ENCODE measurements at places on chromosomes 16 and 17.

- peak; percentile 56 for DNase-seq
Observed at GRCh38 chr17:43431714-43432523, 33.1 kb downstream of the ARL4D start.

- DNase-seq: no peak
Observed at GRCh38 chr17:47603830-47604597, 45.7 kb upstream of the KPNB1 start.

DNA sequence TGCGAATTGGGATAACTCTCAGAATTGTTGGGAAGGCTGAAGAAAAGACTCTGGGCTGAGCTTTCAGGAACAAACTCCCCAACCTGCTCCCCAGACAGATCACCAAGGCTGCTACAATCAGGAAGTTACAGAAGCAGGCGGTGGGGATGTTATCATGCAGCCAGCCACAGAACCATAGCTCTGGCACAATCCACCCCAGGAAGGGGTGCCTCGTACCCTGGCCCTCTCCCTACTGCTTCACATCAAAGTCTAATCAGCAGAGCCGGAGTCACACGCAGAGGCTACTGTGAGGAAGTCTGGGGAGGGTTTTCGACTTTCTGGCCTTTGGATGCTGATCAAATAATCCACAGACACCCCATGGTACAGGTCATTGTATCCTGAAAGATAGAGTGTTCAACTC lies 86.8 kb downstream of the NTN1 start:
- no peak for DNase-seq

- no peak for DNase-seq
Observed at GRCh38 chr17:238071-238963, 56.9 kb upstream of the DOC2B start.

DNA sequence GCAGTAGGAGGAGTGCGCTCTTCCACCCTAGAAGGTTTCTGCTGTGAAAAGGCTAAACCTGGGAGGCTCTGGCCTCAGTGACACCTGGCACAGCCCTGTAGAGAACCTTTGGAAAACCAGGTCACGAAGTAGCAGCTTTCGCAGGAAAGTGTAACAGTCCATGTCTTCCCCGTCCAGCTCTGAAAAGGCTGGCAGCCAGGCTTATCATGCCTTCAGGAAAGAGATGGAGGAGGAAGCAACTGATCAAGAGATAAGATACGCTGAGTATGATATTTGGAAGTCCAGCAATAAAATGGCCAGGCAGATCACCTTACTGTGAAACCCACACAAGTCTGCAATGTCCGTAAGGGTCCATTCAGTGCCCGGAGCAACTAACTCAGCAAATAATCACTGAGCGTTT lies 22.3 kb downstream of the TUBD1 start:
- no peak for DNase-seq

- DNase-seq: peak; percentile 55
Observed at GRCh38 chr16:12341423-12341822, 364.9 kb downstream of the SNX29 start.

GRCh38 chr16:81807767-81808358 lies 28.8 kb downstream of the PLCG2 start:
- DNase-seq: no peak

DNA sequence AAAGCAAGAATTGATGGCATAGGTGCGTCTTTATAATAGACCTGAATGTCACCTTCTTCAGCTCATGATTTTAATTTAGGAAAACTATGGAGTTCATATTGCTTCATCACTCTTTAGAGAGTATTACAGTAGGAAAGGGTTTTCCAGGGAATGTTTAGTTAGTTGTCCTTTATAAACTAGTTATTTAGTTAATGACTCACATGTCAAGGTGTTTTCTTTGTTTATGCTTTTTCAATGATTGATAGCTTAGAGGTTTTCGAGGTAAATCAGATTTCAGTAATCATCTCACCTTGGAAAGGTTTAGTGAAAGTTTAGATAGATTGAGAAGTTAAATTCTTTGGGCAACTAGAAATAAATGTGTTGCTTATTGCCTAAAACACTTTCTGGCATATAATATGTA lies 9.8 kb downstream of the WSB1 start:
- no peak for DNase-seq

GRCh38 chr17:45960311-45960710 lies 38.7 kb upstream of the STH start:
- no peak for DNase-seq

- DNase-seq: no peak
Observed at GRCh38 chr17:78132767-78133178, 2.2 kb downstream of the TMC8 start.

DNA sequence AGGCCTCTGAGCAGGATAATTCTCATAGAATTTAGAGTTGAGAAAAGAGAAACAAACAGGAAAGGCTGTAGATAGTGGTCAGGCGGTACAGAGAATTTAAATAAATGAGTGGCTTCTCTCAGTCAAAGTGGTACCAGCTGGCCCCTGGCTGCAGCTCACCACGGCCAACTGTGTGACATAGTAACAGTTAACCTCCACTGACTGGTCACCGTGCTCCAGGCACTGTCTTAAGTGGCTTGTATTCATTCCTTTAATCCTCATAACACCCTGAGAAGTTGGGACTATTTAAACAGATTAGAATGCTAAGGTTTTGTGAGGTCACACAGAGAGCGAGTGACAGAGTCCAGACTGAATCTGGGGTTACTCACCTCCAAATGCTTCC lies 108.9 kb downstream of the GNAO1 start:
- DNase-seq: no peak

DNA sequence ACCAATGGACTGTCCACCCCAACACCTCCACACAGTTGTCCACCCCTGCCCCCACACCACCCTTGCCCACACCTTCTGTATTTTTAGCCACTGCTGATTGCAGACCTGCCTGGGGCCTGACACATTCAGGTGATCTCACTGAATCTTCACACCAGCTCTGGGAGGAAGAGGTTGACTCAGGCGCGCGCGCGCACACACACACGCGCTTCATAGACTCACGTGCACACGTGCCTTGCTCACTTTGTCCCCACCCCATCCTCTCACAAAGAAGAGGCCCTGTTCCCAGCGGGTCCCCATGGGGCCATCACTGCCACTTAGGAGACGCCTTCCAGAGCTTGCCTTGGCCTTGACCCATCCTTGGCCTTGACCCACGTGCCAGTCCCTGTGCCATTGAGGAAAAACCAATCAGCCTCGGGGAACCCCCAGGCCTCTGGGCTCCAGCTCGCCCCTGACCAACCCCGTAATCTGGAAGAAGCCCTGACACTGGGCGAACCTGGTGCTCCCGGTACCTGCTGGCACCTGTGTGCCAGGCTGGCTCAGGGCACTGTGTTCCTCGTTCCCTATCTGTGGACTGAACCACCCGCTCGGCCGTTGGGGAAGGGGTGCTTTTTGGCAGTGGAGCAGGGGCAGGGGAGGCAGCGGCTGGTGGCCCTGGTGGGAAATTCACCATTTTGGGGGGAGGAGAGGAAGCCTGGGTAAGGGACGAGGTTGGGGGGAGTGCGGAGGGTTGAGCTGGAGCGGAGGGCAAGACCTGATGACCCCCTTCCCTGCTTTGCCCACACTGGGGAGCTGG lies 3.2 kb downstream of the NLGN2 start:
- DNase-seq: no peak

DNA sequence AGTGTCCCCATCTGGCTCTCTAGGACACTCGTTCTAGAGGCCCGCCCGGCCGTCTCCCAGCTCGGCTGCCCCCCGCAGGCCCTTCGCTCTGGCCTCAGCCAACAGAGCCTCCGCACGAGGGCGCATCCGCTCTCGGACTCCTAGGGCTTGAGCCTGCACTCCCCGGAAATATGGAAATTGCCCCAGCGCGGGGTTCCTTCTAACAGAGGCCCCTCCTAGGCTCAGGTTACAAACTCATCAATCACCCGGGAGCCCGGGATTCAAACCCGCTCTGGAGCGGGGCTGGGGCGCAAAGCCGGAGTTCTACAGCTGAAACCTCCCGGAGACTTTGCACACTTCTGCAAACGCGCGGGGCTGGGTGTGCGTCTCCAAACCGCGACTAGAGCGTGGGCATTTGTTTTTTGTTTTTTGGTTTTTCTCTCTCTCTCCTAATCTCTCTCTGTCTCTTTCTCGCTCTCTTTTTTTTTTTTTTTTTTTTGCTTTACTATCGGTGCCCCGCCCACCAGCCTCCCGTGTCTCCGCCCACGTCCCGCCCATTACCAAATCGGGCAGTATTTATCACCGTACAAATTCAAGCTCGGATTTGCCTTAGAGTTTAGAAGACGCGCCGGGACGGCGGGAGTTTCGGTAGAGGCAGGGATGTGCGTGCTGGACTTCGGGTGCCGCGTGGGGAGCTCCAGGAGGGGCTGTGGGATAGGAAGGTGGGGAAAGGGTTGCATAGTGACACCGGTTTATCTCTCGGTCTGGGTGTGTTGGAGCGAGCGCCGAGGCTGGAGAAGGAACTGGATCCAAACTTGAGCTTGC lies 2.4 kb upstream of the FOXL1 start:
- peak; percentile 92 for DNase-seq

- no peak for DNase-seq
Observed at GRCh38 chr16:20137194-20137593, 63.5 kb upstream of the GPR139 start.

DNA sequence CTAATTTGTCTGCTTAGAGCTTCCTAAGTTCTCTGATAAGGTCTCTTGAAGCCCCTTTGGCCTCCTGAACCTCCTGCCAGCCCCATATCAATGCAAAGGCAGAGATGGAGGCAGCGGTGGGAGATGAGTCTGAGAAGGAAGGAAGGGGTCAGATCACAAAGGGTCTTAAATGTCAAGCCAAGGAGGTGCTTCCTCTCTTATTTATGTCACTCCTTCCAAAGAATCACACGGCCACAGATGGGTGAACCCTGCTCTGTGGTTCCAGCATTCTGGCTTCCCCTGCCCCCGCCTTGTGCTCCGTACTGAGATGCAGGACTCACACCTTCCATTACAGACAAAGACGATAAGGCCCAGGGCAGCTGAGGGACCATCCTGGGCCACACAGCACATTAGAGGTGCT lies 96.3 kb downstream of the GSG1L start:
- no peak for DNase-seq

GRCh38 chr16:75096656-75097055 lies 19.9 kb downstream of the LDHD start:
- DNase-seq: peak; percentile 29

DNA sequence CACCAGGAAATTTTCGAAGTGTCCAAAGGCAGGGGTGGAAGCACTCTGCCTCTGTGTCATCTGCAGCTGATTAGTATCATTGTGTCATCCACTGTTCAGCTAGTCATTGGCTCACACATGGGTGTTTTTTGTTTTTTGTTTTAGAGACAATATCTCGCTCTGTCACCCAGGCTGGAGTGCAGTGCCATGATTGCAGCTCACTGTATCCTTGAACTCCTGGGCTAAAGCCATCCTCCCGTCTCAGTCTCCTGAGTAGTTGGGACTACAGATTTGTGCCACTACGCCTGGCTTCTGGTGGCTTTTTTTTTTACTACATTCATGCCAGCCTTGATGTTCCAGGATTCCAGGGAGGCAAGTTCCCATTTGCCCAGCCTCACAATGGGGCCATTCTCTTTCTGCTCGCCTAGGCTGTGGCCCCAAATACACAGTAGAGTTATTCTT lies 32.5 kb upstream of the MYO18A start:
- DNase-seq: peak; percentile 53

DNA sequence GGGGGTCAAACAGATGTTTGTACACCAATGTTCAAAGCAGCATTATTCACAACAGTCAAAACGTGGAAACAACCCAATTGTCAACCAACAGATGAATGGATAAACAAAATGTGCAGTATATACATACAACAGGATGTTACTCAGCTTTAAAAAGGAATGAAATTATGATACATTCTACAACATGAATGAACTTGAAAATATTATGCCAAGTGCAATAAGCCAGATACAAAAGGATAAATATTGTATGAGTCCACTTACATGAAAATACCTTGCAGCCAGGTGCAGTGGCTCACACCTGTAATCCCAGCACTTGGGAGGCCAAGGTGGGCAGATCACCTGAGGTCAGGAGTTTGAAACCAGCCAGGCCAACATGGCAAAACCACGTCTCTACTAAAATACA lies 39.9 kb downstream of the UBE2G1 start:
- DNase-seq: no peak

- DNase-seq: peak; percentile 75
Observed at GRCh38 chr17:48642059-48642842, 16.1 kb upstream of the HOXB9 start.

GRCh38 chr17:45834471-45835396 lies 9.9 kb upstream of the SPPL2C start:
- DNase-seq: no peak

DNA sequence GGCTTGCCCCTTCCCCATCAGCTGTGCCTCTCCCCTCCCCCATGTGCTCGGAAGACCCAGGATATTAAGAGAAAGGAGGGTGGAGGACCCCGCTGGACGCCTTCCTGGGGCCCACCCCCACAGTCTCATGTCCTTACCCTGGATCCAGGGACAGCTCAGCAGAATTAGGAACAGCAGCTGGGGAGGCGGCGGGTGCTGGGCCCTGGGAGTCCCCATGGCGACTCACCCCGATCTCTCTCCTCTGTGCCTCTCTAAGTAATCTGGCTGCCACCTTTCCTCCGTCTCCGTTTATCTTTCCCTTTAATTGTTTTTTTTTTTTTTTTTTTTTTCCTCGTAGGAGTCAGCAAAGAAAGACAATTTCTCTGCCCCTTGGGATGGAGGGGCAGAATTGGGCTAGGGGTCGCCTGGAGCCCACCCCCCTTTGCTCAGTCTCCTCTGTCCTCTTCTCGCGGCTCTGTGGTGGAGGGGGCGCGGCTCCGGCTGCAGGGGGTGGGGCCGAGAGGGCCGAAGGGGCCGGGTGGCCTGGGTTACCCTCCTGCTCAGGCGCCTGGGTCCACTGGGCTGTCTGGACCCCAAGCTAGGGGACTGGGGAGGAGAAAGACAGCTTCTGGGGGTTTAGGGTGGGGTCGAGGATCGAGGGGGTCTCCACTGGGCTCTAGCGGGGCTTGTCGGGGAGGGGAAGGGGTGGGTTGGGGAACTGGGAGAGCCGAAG lies 390 bp downstream of the SEZ6L2 start:
- peak; percentile 38 for DNase-seq

DNA sequence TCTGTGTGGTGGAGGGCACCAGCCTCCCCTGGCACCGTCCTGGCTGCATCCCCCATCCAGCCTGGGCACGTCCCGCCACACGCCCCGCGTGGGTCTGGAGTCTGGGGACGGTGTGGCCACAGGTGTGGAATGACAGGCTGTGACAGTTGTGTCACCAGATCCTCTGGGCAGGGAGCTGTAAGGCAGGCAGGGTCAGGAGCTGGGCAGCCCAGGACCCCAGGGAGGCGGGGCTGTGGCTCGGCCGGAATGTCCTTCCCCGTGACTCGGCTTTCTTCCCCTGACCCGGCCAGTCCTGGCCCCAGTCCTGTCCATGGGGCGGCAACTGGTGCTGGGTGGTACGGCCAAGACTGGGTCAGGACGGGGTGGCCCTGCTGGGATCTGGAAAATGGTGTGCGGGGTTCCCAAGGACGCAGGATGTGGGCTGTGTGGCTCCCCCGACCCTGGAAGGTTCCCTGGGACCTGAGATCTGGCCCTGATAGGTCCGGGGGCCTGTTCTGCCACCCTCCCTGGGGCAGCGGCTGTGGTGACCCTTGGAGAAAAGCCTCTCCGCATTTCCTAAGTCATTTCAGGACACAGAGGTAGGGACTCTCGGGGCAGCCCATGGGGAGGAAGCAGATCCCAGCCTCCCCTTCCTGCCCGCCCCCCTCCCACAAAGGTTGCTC lies 3.3 kb upstream of the SLC16A3 start:
- no peak for DNase-seq

- peak; percentile 61 for DNase-seq
Observed at GRCh38 chr16:51150165-51150887, 744 bp downstream of the SALL1 start.

GRCh38 chr16:12661656-12662172 lies 142.0 kb downstream of the CPPED1 start:
- no peak for DNase-seq
